ENCODE measurements at places on chromosomes 4 and X.

- no peak for DNase-seq
Observed at GRCh38 chr4:88012647-88013046, 5.2 kb downstream of the PKD2 start.

DNA sequence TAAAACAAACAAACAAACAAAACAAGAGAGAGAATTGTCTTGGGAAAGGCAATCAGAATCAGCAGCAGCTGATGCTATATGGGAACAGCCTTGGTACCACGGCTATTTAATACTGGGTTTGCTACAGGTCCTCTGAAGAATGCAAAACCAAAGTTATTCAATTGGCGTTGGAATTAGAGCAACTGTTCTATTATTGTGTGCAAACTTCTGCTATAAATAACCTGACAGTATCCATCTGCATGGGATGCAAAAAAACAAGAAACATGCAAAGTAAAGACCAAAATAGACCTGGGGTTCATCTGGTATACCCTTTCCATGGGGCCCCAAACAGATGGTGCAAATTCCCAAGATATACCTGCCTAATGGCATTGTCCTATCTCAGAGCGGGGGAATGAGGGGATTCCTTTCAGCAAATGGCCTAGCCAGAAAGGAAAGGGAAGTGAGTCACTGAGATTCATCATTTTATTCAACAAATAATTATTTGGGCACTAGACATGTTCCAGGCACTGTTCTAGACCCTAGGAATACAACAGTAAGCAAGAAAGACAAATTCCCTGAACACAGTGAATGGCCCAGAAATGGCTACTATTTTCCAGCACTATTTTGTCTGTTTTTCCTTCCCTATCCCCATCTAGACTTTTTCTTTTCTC is 268.9 kb downstream of the FBXW7 start:
- no peak for DNase-seq

DNA sequence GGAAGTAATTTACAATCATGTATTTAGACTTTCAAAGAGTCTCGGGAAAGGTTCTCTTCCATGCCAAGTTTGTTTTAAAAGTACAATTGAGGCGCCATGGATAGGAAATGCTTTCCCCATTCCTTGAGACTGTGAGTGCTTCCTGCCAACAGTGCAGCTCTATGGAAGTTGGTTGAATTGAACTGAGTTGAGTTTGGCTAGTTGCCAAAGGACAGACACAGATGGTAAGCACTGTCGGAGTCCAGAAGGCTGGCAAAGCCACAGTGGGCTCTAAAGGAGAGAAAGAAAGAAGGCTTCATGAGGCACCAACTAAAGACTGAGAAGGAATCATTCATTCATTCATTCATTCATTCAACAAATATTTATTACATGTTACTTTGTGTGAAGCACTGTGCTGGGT is 4.3 kb upstream of the KCNE5 start:
- DNase-seq, result no peak

DNA sequence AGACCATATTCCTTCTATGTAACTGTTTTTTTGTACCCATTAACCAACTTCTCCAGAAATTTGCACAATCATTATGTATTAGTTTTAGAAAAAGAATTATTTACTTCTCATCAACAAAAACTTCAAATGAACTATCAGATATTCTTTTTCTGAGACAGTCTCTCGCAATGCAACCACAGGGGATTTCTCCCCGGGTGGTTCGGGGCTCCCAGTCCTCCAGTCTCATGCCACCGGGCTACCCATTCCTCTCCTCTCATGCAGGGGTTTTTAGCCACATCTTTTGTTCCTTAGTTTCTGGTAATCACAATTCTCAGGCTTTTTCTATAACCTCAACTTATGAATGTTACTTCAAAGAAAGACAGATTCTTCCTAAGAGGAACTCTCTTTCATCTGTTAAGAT is 46.6 kb upstream of the CLNK start:
- DNase-seq, result no peak

- no peak for DNase-seq
Observed at GRCh38 chrX:5807181-5807580, 421.5 kb downstream of the NLGN4X start.

DNA sequence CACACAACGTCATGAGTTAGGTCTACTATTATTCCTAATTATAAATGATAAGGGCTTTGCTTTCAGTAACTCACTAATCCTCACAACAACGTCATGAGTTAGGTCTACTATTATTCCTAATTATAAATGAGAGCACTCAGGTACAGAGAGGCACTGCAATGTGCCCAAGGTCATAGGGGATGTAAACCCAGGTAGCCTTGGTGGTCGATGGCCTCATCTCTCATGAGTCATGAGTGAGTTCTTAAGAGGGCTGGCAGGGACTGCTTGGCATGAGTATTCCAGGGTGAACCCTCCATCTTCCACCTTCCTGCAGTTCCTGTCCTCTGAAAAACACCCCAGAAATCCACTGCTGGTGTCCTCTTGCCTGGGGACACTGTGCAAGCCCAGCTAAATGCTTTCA is 317.1 kb downstream of the STK32B start:
- no peak for DNase-seq

DNA sequence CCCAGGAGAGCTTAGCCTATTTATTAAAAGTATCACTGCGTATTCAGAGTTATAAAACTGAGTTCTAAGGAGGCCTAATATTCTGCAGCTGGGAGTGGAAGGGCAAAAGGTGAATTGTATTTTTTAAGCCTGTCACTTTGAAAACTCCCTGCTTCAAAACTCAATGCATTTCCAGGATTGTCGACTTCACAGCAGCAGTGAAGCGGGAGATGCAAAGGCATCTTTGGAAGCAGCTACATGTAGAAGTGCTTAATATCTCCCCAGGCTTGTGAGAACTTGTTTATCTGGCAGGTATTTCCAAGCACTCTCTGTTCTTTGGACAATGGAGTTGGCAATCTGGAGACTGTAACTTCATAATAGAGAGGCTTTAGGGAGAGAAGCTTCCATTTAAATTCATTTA is 717.5 kb upstream of the SLIT2 start:
- DNase-seq, result no peak

- DNase-seq, result no peak
Observed at GRCh38 chr4:38902695-38903094, 35.1 kb downstream of the FAM114A1 start.

- DNase-seq, result no peak
Observed at GRCh38 chr4:126058596-126058995, 743.8 kb downstream of the FAT4 start.

- no peak for DNase-seq
Observed at GRCh38 chr4:135777361-135777760, 1575.8 kb upstream of the PABPC4L start.

DNA sequence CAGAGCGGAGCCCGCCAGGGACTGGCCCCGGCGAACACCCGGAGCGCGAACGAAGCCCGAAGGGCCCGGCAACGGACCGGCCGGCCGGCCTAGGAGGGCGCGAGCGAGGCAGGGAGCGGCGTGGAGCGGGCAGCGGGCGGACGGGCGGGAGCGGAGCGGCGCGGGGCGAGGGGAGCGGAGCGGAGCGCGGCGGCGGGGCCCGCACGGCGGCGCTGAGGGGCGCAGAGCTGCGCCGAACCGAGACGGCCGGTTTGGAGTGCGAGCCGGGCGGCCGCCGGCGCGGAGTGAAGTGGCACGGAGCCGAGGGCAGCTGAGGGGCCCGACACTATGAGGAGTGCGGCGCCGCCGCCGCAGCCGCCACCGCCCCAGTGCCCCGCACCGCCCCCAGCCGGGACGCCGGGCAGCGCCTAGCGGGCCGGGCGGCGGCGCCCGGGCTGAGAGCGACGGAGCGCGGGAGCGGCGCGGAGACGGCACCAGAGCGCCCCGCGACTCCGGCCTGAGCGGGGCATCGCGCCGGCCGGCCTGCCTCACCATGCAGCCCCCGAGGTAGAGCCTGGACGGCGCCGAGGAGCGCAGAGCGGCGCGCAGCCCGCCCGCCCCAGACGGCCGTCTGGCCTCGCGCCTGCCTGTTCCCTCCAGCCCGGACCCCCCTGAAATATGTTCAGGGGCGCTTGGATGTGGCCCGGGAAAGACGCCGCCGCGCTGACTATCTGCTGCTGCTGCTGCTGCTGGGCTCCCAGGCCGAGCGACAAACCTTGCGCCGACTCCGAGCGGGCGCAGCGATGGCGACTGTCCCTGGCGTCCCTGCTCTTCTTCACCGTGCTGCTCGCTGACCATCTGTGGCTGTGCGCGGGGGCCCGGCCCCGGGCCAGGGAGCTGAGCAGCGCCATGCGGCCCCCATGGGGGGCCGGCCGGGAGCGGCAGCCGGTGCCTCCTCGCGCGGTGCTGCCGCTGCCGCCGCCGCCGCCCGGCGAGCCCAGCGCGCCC is 793 bp downstream of the NALF2 start:
- DNase-seq, result no peak
